ENCODE measurements at places on chromosomes 11 and 22.

DNA sequence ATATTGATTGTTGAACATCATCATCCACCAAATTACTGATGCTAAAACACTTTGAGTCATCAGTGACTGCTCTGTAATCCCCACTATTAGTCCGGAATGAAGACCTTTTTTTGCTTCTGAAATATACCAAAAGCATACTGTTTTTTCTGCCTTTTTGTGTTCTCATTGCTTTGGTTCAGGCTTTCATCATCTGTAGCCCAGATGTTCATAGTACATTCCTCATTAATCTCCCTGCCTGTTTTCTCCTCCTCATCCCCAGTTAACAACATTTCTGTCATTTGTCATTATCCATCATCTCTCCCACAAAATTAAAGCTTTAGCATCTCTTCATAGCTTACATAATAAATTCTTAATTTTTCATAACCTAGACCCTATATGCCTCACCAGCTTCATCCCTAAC, 9.2 kb downstream of the CEP57 start:
- no peak for DNase-seq

DNA sequence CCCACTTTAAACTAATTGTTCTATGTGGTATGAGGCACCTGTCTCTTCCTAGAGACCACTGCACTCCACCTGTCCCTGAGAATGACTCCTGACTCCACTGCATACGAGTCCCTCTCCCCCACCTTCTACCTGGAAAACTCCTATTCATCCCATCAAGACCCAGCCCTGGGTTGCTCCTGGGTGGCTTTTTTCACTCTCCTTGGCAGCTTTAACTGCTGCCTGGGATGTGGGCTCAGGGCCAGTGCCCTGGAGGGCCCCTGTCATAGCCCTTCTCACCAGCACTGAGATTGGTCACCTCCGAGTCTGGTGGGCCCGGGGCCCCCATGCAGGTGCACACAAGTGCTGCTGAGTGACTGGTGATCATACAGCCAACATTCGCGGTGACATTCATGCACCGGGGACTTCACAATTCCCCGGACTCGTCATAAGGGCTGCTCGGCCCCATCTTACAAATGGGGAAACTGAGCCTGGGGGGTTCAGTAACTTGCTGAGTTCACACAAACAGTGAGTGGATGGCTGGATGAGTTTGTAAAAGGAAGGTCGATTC, 25.9 kb upstream of the TOLLIP start:
- DNase-seq: no peak

GRCh38 chr11:2522631-2523255, 77.9 kb downstream of the KCNQ1 start:
- no peak for DNase-seq

DNA sequence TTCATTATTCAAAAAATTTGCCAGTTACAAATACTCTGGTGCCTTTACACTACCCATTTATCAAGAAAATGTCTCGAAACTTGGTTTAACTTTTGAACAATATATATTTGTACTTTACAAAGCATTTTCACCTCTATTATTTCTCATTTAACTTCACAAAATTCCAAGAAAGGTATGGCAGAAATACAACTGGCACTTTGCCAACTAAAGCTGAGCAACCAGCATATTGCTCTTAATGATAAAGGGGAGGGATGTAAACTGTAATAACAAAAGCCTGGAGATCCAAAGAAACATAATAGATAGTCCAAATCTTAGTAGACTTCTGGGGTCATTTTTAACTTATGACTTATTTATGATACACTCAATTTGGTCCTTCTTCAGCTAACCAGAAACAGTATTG, 7.7 kb downstream of the PITPNB start:
- no peak for DNase-seq

DNA sequence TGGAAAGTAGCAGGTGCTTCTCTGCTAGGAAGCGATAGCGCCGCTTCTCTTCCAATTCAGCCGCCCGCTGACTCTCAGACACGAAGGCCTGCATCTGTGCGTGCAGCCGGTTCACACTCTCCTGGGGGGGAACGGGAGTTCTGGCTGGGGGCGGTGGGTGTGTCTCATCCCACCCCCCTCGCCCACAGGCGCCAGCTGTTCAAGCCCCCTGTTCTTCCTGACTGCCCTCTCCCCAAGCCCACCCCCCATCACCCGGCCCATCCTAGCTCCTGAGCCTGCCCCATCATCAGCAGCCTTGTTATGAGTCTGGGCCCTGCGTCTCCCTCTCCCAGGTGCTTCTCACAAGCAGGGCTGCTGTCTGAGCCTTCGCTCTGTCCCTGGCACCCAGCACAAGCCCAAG, 13.1 kb upstream of the SLC16A8 start:
- no peak for DNase-seq

- no peak for DNase-seq
Measured at GRCh38 chr22:29311464-29312217, 3.9 kb downstream of the RASL10A start.

- DNase-seq: no peak
Measured at GRCh38 chr11:58625086-58625485, 2.6 kb downstream of the CNTF start.

- DNase-seq: no peak
Measured at GRCh38 chr11:33366918-33367317, 109.7 kb downstream of the HIPK3 start.

DNA sequence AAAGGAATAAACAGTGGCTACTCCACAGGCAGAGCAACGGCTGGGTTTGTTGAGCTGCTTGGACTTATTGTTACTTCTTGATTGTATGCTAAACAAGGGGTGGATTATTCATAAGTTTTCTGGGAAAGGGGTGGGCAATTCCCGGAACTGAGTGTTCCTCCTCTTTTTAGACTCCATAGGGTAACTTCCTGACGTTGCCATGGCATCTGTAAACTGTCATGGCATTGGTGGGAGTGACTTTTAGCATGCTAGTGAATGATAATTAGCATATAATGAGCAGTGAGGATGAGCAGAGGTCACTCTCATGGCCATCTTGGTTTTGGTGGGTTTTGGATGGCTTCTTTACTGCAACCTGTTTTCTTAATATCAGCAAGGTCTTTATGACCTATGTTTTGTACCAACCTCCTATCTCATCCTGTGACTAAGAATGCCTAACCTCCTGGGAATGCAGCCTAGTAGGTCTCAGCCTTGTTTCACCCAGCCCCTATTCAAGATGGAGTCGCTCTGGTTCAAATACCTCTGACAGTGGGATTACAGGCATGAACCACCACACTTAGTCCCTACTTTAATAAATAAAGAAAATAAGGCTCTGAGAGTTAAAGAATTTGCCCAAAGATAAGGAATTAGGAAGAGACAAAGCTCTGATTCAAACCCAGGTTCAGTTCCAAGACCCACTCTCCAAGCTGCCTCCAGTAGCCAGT, 65.6 kb upstream of the CLMP start:
- DNase-seq: no peak

DNA sequence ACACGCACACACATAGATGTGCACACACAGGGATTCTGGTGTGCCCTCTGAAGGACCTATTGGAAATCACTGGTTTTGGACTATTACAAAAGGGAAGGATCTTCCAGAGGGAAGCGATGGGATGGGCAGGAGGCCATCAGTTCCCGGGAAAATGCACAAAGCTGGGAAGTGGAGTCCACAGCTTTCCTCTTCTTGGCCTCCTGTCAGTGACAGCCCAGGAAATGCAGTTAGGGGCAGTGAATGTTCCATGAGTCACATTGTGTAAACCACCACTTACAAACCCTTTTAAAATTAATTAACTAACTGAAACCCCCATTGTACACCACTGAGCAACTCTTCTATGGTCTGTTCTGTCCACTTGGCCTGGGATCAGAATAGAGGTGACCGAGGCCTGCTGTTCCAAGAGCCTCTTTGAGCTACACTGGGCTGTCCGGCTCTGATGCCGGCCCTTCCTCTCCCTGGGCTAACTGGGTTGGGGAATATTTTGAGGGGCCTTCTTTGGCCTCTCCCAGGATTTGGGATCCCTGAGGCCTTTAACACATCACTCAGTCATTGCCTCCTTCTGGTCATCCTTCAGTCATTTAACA, 137.7 kb downstream of the FEZ1 start:
- no peak for DNase-seq

GRCh38 chr11:113884361-113884836, 9.0 kb upstream of the USP28 start:
- DNase-seq: no peak

DNA sequence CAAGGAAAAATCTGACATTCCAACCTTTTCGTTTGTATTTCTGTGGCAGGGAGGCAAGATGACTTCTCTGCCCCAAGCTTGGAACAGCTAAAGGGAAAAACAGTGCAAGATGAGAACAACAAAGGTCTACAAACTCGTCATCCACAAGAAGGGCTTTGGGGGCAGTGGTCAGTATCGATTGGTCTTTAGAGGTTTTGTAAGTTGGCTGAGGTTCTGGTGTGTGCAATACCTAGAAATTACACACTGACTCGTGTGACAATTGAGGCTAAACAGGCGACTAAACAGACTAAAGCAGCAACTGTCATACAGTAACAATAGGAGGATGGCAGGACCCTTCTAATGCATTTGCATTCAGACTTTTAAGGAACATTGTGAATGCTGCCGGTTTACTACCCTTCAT, 994 bp downstream of the DEPDC5 start:
- DNase-seq: no peak

- DNase-seq: peak; percentile 84
Measured at GRCh38 chr11:64803158-64803845, at the start of gene MAP4K2. MAP4K2 (minus strand) TSS chr11:64803214; CDS start chr11:64803149, 65 bp downstream.

DNA sequence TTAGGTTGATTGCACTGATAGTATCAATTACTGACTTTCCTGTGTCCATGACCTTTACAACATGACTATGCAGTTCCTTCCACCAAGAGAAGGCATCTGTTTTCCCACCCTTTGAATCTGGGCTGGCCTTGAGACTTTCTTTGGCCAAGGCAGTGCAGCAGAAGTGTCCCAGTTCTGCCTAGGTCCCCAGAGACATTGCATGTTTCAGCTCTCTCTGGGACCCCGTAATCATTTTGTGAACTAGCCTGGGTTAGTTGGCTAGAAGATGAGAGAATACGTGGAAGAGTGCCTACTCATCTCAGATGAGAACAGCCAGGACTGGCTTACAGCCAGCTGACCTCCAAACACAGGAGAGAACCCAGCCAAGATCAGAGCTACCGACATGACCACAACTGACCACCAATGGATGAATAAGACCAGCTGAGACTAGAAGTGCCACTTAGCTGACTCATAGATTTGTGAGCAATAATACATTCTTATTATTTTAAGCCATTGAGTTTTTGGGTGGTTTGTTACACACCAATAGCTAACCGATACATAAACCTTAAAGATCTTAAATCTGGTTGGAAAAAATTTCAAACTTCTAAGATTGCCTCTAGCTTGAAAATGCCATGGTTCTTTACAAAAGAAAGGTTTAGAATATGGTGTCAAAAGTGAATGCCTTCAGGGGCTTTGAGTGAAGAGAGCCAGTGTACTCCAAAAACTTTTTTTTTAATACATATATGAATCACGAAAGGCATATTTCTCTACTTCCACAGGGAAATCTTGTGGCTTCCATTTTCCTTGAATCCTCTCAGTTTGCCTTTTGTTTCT, 145.2 kb downstream of the FBXO7 start:
- DNase-seq: no peak

DNA sequence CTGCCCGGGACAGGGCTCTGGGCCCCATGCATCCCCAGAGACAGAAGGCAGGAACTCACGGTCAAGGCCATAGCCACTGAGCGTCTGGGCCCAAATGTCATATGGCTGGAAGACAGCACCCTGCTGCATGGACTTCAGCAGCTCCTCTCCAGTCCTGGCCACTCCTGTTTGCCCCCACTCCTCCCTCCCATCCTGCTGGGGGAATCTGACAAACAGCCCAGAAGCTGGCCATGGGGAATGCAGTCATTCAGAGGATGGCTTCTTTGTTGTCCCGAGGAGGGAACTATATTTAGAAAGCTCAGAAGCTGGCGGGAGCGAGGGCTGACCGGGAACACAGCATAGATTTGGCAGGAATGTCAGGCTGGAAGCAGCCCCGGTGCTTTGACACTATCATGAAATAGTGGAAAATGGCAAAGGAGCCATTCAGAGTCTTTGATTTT, 35.0 kb downstream of the DKK3 start:
- no peak for DNase-seq

DNA sequence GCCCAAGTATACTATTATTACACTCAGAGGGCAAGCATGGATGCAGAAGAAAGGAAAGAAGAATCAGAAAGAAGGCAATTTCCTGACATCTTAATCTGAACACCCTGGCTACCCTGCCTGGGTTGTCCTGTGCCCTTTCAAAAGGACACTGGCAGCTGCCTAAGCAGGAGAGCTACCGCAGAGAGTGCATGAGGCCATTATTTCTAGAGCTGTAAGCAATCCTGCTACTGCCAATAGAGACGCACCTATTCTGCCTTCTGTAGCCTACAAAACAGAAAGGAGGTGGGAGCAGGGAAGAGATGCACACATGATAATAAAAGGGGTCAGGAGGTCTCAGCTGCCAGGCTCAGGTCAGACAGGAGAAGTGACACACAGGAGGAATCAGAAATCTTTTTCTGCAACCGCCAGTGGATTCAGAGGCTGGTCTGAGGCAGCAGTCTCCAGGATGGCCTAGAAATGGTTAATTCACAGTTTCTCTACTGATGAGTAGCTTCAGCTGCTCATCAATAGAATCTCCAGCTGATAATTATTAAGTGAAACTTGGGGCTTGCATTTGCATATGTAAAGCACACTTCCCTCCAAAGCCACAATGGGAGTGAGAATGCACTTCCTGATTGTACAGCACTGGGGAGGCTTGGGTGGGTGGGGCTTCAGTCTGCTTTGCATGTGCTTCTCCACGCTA, 253.9 kb downstream of the LARGE1 start:
- no peak for DNase-seq

- DNase-seq: no peak
Measured at GRCh38 chr11:114284021-114284420, 12.2 kb upstream of the NNMT start.

DNA sequence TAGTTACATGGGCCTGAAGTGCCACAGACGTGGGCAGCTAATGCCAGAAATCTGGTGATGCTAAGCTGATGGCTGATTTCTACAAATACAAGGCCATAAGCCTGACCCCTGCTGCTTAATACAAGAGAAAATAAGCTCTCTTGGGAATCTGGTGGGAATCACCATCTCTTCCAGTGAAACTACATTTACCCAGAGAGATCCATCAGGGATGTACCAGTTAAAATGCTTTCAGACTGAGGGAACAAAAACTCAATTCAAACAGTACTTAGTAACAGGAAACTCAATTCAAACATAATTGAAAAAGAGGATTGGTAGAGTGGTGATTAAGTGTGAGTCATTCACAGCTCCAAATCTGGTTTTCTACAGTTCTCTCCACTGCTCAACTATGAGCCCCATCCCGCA, 1.7 kb upstream of the CAVIN3 start:
- no peak for DNase-seq

GRCh38 chr11:91749251-91749650, 475.4 kb upstream of the FAT3 start:
- no peak for DNase-seq

GRCh38 chr22:19571995-19572394, 47.8 kb upstream of the CLDN5 start:
- no peak for DNase-seq

DNA sequence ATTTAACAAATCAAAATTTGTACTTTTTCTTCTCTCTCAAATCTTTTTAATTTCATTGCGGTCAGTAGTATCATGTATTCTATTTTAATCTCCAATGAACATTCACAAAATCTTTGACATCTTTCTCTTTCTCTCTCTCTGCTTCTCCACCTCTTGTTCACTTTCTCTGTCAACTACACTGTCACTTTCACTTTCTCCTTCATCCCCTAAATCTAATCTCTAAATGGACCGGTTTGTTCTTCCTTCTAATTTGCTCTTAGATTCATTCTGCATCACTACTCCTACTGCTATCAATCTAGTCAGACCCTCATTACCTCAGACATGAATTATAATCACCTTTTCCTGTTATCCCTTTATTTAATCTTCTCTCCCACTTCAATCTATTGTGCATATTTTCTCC, 18.6 kb downstream of the CCDC73 start:
- DNase-seq: no peak

GRCh38 chr11:71165771-71166170, 86.6 kb downstream of the SHANK2 start:
- no peak for DNase-seq
